Activated CD8-positive, alpha-beta memory T cell treated with anti-CD3 and anti-CD28 coated beads for 1 hour (primary cell): ENCODE measurements at places on chromosomes 6 and 20.

GRCh38 chr6:31814677-31815024, 432 bp downstream of the HSPA1L start:
- no peak for DNase-seq

- no peak for DNase-seq
Measured at GRCh38 chr20:40953856-40954255, 74.8 kb upstream of the TOP1 start.

DNA sequence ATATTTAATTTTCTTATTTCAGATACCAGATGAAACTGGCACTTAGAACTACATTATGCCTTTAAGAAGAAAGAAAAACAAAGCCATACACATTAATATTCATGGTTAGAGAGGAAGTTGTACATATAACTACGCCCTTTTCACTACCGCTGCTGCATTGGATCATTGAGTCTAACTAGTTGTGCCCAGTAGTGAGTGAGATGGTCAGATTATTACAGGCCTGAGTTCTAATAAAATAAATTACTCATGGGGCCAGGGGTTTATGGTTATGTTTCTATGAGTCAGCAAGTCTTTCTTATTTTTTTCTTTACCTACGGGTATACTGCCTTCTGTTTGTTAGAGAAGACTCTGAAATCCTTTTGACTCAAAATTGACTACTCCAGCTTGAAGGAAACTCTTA, 11.5 kb downstream of the RIOK1 start:
- DNase-seq = no peak

GRCh38 chr6:19602434-19603013, 234.6 kb upstream of the ID4 start:
- DNase-seq = no peak

- DNase-seq = no peak
Measured at GRCh38 chr20:11520596-11520995, 397.1 kb upstream of the BTBD3 start.

- DNase-seq = no peak
Measured at GRCh38 chr20:36145877-36146707, 8.4 kb upstream of the EPB41L1 start.

DNA sequence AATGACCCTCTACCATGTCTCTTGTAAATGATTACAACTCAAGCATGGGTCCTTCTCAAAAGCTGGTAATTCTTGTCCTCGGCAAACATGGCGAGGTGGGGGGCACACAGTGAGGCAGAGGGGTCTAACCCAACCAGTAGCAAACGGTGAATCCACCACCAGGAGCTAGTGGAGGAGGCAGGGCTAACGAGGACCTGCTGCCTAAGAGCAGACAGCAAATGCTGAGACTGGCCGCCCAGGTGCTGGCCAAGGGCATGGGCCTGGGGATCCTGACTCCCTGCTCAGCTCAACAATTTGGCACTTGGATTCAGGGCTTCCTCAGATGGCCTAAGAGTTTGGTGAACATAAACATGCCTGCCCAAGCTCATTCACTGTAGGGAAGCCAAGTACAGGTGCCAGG, 18.4 kb downstream of the PCIF1 start:
- no peak for DNase-seq

GRCh38 chr6:92364948-92365541, 1054.3 kb downstream of the EPHA7 start:
- no peak for DNase-seq

GRCh38 chr6:44068607-44069296, 58.5 kb downstream of the MRPL14 start:
- no peak for DNase-seq

GRCh38 chr6:111267764-111268333, 180.5 kb downstream of the SLC16A10 start:
- no peak for DNase-seq

DNA sequence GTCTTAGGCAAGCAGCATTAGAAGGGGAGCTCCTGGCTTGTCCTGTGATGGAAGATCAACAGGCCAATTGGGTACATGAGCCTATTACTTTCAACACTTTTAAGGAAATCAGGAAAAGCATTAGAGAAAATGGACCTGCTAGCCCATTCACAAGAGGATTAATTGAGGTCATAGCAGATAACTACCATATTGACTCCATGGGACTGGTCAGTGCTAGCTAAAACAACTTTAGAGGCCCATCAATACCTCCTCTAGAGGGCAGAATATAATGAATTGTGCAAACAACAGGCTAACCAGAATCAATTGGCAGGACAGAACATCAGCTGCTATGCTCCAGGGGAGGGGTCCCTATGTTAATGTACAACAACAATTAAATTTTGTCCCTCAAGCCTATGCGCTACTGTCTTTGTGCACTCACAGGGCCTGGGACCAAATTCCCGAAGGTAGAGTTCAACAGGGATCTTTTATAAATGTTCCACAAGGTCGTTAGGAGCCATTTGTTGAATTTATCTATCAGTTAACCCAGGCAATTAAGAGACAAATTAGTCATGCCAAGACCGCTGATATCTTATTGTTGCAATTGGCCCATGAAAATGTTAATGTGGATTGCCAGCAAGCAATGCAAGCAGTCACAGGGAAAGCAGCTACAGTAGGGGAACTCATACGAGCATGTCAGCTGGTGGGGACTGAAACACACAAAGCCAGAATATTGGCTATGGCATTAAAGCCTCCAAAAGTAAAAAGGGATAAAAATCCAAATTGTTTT, 106.6 kb upstream of the BTN3A2 start:
- DNase-seq = no peak

GRCh38 chr6:143536866-143537691, 25.6 kb upstream of the FUCA2 start:
- DNase-seq = no peak
